Daoy (cell line): ENCODE measurements at places on chromosomes 1 and 21. TPM values are rescaled to one million over a fixed set of nuclear protein-coding genes. Genes with fewer than 3 reads are reported as not detected.

UROD gene
- total RNA-seq: 90.6 and 118 TPM in 2 replicates

GRCh38 chr1:96962216-96962615 lies 240.6 kb downstream of the PTBP2 start:
- no peak for DNase-seq

DNA sequence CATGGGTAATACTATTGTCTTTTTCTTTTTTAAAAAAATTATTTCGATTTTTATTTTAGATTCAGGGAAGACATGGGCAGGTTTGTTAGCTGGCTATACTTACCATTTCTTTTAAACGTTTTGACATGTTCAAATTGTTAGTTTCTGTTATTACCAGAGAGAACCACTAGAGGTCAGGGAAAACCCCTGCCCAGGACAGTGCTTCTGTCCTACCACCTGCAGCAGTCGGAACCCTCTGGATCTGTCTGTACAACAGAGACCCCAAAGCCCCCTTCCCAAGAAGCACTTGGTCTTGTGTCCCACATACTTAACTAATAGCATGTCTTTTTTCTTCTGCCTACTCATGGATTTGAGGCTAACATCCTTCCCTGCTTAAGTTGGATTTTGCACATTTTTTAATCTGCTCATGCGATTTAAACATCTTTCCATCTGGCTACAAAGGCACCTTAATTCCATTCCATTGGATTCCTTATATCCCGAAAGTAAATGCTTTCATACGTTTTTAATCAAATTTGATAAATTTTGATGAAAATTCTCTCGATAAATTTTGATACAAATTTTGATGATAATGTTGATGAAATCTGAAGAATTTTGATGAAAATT lies 10.0 kb upstream of the C1orf115 start:
- DNase-seq: peak; percentile 34

- DNase-seq: no peak
Measured at GRCh38 chr1:160640359-160641123, 6.3 kb downstream of the SLAMF1 start.

GRCh38 chr1:203338335-203339036 lies 12.4 kb downstream of the FMOD start:
- DNase-seq: peak; percentile 65

- DNase-seq: no peak
Measured at GRCh38 chr1:178397678-178398077, 99.1 kb downstream of the CLEC20A start.

- DNase-seq: no peak
Measured at GRCh38 chr1:183946320-183946613, 91.3 kb downstream of the COLGALT2 start.
